GM12891 (cell line): ENCODE measurements at places on chromosomes 1 and 21.
A peak's percentile ranks its signal among the peaks of the same experiment; 100 is the strongest.

GRCh38 chr1:221845650-221846371, 103.9 kb upstream of the DUSP10 start:
- DNase-seq, result no peak

- DNase-seq, result no peak
Measured at GRCh38 chr1:91769742-91770141, 116.2 kb downstream of the TGFBR3 start.

DNA sequence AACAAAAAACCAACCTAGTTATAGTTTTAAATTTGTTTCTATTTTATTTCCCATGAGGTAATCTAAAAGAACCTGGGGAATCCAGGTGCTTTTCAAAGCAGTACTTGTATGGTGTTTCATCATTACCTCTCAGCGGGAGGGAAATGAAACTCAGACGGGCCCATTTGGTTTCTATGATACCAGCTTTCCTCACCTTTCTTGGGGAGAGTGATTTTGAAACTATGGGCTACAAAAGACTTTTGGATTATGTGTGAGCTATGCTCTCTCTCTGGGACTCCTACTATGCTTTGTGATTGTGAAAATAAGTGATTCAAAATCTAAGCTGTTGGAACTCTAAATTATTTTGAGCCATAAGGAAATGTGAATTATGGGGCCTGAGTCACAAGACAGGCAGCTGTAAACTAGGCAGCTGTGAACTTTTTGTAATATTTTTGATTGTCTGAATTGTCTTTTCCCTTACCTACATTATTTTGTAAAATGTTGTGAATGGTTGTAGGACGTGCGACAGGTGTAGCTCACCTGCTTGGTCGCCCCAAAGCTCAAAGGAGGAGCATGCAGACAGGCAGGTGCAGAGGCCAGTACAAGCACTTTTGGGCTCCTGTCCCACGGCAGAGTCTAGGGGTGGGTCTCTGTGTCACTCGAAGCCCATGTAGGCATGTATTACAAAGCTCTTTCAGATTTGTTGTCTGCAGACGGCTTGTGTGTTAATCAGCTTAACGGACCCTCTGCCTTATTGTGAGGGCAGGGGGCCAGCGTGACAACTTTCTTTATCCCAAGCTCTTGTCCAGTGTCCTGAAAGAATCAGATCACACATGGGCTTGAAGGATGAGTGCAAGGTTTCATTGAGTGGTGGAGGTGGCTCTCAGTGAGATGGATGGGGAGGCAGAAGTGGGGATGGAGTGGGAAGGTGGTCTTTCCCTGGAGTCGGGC, 64.8 kb upstream of the BACH1 start:
- DNase-seq, result peak; percentile 19

GRCh38 chr1:246674049-246674448, 50.2 kb upstream of the SCCPDH start:
- DNase-seq, result no peak

- no peak for DNase-seq
Measured at GRCh38 chr1:67614511-67614934, 70.5 kb upstream of the GADD45A start.

DNA sequence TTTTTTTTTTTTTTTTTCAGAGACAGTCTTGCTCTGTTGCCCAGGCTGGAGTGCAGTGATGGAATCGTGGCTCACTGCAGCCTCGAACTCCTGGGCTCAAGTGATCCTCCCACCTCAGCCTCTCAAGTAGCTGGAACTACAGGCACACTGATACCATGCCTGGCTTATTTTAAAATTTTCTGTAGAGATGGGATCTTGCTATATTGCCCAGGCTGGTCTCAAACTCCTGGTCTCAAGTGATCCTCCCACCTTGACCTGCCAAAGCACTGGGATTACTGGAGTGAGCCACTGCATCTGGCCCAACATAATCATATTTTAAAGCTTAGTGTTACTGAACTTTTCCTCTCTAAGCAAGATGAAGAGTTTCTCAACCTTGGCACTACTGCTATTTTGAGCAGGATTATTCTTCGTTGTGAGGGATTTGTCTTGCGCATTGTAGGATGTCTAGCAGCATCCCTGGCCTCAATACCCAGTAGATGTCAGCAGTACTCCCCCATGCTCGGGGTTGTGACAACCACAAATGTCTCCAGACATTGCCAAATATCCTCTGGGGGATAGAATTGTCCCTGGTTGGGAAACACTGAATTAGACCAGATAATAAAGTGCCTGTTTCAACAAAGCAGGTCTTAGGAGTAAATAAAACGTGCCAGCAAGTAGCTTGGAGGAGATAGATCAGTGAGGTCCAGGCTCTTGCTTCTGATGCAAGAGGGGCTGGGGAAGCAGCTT, 15.1 kb upstream of the THRAP3 start:
- no peak for DNase-seq

DNA sequence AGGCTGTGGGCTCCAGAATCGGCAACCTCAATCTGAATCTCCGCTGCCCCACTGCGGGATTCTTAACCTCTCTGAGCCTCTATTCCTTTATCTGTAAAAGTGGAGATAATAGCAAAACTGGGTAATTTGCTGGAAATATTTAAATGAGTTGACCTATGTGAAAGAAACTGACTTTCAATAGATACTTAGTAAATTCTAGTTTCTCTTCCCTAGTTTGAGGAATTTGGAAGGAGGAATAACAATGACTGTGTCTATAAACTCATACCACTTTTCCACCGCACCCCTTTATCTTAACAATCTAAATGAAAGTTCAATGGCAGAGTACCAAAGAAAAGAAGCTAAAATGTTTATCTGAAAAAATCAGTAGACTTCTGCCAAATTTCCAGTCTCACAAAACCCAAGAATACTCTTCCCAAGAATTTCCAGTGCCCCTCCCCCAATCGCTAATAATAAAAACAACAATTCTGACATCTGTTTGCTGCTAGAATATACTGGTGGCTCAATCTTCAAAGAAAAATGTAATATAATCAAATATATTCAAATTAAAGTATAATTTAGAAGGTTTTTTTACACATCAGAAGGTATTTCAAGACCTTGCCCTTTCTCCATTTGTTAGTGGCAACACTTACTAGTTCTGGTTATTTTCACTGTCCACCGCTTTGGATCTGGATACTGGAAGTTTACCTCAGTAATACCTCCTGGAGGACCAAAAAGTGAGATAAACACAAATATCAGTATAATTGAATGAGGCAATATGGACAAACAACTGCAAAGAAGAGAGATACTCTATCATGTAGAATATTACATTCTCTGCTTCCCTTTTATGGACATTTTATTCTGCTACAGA, 171.2 kb downstream of the LTN1 start:
- DNase-seq, result no peak

DNA sequence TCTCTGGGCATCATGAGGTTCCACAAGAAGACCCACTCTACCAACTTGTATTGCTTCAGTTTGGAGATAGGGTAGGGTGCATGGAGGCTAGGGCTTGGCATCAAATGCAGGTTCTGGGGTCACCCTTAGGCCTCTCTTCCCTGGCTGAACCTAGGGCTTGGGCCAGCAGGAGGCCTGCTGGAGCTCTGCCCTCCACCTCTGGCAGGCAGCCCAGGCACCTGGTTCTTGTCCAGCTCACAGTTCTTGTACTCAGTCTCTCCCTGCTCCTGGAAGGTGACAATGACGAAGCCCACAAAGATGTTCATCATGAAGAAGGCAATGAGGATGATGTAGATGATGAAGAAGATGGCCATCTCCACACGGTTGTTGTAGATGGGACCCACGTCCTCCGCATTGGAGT, 37.5 kb upstream of the KIF21B start:
- DNase-seq, result no peak

- no peak for DNase-seq
Measured at GRCh38 chr21:38718481-38718880, 87.2 kb upstream of the ETS2 start.

DNA sequence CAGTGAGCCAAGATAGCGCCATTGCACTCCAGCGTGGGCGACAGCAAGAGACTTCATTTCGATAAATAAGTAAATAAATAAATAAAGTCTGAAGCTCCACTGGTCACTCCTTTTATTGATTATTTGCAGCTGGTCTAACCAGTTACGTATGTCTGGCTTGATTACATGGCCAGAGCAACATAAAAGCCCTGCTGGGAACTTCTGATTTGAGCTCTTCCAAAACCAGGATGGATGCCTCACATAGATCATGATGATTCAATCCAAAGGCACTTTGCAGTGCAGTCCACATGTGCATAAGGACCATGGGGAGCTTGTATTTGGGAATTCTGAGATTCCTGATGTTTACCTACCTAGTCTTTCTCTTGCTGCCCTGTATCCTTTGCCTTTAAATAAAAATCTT, 24.0 kb downstream of the NSUN4 start:
- no peak for DNase-seq
